ENCODE measurements at places on chromosomes 1 and 21.

GRCh38 chr1:37244083-37244480, 209.8 kb upstream of the GRIK3 start:
- no peak for DNase-seq

- no peak for DNase-seq
Measured at GRCh38 chr1:167360120-167360519, 139.4 kb downstream of the POU2F1 start.

GRCh38 chr1:165695031-165695430, 3.3 kb downstream of the ALDH9A1 start:
- DNase-seq = no peak

DNA sequence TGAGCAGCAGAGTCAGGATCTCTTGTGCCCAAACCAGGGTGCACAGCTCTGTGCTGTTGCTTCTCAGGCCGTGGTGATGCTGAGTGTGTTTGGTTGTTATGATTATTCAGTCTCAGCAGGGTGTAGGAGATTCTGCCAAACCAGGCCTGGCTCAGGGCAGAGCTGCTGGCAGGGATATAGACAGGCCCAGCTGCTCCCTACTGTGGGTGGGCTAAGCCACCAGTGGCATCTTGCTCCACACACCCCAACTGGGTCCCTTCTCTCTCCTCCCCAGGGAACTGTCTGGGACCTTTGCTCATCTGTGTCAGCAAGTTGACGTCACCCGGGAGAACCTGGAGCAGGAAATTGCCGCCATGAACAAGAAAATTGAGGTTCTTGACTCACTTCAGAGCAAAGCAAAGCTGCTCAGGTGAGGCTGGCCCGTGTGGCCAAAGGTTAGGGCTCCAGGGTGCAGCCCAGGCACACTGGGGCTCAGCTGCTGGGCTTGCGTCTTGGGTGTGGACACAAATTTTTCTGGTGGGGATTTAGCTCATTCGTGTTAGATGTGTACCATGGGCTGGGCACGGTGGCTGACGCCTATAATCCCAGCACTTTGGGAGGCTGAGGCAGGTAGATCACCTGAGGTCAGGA, 9.9 kb upstream of the MIIP start:
- DNase-seq = no peak

DNA sequence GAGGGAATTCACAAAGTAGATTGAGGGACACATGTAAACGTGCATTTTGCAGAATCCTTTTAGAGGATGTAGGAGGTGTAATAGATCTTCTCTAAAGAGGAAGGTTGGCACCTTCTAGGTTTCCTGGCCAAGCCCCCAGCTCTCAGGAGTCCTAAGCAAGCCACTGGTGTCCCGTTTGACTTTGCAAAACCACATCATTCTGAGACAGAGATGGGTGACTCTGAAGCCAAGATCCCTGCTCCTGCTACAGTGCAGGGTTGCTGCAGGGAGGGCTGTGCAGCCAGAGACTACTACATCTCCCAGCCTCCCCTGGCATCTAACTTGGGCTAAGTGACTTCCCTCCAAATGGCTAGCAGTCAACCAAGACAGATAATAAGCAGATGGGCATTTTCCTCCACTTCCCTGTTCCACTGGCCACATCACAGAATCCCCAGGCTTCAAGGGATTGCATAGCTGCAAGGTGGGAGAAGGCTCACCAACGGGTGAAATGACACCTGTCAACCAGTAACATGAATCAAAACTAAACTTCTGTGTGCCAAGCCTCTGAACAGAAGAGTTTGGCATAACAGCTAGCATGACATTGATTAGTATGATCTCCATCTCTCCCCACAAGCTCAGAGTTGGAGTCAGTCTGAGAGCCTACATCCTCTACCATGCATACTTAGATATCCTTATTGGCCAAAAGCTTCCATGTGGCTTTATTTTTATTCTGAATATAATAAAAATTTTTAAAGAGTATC, 129.6 kb upstream of the COA6 start:
- no peak for DNase-seq

Measured in stimulated activated naive CD4-positive, alpha-beta T cell treated with Interleukin-2 at 50 U/mL for 16 hours (primary cell).